Foreskin keratinocyte (primary cell): ENCODE measurements at places on chromosomes 6 and 20. TPM values are rescaled to one million over a fixed set of nuclear protein-coding genes. Genes with fewer than 3 reads are reported as not detected.
A peak's percentile ranks its signal among the peaks of the same experiment; 100 is the strongest.

Gene TRIM31
- total RNA-seq = 0.04 TPM in 1 of 2 replicates, not detected in the other

Gene EDN1
- 26.5 and 39.6 TPM in 2 replicates for total RNA-seq

Gene MAPK13
- 34.0 and 36.5 TPM in 2 replicates for total RNA-seq

Gene CALHM5
- 0.11 and 0.20 TPM in 2 replicates for total RNA-seq

Gene CYP39A1
- total RNA-seq = 1.3 and 2.1 TPM in 2 replicates

Gene MATN4
- 0.10 TPM in 1 of 2 replicates, not detected in the other for total RNA-seq

Gene UBE3D
- 5.3 TPM in 2 replicates for total RNA-seq

Gene ADAM33
- not detected in 2 replicates for total RNA-seq

Gene ZNF391
- total RNA-seq = 3.5 and 3.8 TPM in 2 replicates

GRCh38 chr6:158111987-158112386 is 56.1 kb downstream of the SERAC1 start:
- DNase-seq = no peak

DNA sequence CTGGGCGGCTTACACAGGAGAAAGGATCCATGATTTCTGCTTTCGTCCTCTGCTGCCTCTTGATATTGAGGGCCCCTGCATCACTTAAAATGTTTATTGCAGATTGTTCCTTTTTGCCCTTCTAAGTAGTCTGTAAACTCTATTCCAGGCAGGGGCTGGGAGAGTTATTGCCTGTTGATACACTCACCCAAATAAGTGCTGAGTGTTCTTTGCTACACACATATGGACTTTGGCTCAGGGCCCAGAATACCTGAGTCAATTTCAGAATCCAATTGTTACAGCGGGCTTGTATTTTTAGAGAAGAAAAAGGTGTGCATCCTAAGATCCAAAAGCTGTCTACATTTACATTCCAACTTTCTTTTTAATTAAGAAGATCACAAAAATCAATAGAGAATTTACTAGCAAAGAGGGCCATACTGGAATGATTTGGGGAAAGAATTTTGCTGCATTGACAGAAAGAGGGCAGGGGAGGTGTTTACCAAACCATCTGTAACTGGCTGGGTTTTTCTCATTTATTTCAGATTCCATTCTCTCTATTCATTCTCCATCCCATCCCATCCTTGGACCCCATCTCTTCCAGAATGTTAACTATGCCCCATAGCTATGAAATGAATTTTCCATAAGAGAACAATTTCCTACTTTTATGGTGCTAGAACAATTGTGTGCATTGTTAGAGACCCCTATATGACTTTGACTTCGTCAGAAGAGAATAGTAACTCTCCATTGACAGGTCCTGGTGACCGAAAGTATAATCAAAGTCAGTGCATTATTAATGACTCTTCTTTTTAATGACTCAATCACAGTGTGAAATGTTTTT is 959.9 kb upstream of the FLRT3 start:
- DNase-seq = peak; percentile 63

- DNase-seq = no peak
Measured at GRCh38 chr6:150201772-150202329, 59.0 kb downstream of the PPP1R14C start.

DNA sequence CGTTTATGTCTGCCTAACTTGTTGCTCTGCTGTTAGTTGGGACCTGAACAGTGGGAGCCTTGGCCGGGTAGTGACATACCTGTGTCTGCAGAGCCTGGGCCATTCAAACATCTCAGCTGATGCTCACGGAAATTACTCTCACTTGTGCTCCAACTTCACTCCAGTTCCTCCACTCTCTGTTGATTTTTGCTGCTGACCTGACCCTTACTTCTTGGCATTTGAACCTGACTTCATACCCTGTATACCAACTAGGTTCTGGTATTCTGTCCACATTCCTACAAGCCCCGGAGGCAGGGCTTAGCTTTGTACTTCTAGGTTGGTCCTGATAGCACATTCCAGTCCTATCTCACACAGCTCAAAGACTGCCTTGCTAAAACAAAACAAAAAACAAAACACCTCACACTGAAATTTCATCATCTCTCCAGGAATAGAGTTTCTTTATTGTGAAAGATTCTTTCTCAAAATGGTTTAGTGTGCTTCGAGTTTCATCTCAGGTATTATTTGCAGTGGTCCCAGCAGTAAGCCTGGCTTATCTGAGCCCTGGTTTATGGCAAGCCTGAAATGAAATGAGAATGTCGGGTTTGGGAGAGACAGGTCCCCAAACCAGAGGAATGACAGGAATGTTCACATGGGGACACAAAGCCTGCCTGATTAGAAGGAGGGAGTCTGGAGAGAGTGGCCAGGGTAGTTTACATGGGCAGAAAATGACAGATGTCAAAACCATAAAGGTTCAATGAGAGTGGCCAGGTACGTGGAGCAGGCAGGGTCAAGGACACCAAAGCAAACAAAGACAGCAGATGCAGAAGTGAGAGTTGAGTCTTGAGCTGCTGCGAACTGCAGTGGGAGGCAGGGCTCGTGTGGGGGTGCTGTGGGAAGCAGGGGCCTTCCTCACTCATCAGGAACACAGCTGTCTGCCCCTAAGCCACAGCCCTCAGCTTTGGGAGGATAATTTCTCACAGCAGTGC is 174.2 kb upstream of the HDAC2 start:
- no peak for DNase-seq

- DNase-seq = no peak
Measured at GRCh38 chr6:132751306-132751705, 6.4 kb downstream of the VNN2 start.

GRCh38 chr20:43969028-43969447 is 54.4 kb downstream of the TOX2 start:
- no peak for DNase-seq

GRCh38 chr6:43993881-43994523 is 133.2 kb downstream of the MRPL14 start:
- no peak for DNase-seq

GRCh38 chr6:152356662-152357061 is 280.5 kb downstream of the SYNE1 start:
- DNase-seq = no peak

DNA sequence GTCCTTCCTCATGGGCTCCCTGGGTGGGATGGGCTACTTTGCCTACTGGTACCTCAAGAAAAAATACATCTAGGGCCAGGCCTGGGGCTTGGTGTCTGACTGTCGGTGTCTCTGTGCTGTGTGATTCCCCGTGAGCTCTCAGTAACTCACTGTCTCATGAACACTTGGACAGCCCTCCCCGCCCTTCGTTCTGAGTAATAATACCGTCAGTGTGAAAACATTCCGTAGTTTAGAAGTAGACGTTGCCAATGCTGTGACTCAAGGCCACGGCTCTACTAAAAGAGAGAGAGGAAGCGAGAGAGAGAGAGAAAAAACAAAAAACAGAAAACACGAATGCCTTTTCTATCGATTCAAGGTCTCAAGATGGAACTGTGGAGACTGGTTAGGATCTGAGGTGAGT is 31.8 kb downstream of the FITM2 start:
- peak; percentile 29 for DNase-seq

- DNase-seq = peak; percentile 78
Measured at GRCh38 chr6:169263836-169264608, 10.4 kb upstream of the THBS2 start.

DNA sequence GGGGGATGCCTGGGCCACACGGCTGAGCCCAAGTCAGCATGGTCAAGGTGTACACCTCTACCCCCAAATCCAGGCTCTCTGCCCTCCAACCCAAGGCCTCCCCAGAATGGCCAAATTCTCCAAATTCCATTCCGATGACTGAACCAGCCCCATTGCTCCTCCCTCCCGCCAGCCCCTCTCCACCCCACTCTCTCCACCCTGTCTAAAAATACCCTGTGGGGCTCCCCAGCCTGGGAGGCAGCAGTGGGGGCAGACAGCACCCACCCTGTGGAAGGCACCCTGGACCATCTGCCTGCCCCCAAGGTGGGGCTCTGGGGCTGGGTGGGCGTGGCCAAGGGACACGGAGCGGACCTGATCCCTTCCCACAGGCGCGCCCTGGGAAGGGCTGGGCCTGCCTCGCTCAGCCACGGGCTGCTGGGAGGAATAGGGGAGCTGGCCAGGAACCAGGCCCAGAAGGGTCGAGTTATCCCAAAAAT is 11.4 kb downstream of the TEAD3 start:
- DNase-seq = peak; percentile 75

- no peak for DNase-seq
Measured at GRCh38 chr20:49543071-49543857, 24.7 kb downstream of the PTGIS start.

- DNase-seq = no peak
Measured at GRCh38 chr6:109610590-109610989, 80.4 kb downstream of the AK9 start.

DNA sequence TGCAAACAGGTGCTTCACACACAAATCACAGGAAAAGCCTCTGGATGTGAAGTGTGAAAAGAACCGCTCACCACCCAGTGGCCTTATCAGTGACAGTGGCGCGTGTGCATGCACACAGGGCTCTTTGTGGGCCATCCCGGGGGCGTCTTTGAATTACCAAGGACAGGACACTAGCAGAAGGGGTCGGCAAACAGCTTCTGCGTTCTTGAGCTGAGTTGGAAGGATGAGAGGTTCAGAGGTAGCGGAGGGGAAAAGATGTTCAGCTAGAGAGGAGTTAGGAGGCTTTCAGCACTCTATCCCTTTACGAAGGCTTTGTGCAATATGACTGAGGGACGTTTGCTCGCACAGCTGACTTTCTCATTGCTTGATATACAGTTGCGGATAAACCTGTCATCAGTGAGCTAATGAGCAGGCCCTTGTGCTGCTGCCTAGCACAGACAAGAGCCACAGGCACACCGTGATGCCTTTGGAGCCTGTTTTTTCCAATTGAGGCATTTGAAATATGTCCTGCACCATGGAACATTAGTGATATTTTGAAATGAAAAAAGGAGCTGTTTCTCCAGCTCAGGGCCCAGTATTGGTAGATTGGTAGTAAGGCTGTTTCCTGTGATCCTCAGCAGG is 83.1 kb downstream of the IYD start:
- DNase-seq = no peak

DNA sequence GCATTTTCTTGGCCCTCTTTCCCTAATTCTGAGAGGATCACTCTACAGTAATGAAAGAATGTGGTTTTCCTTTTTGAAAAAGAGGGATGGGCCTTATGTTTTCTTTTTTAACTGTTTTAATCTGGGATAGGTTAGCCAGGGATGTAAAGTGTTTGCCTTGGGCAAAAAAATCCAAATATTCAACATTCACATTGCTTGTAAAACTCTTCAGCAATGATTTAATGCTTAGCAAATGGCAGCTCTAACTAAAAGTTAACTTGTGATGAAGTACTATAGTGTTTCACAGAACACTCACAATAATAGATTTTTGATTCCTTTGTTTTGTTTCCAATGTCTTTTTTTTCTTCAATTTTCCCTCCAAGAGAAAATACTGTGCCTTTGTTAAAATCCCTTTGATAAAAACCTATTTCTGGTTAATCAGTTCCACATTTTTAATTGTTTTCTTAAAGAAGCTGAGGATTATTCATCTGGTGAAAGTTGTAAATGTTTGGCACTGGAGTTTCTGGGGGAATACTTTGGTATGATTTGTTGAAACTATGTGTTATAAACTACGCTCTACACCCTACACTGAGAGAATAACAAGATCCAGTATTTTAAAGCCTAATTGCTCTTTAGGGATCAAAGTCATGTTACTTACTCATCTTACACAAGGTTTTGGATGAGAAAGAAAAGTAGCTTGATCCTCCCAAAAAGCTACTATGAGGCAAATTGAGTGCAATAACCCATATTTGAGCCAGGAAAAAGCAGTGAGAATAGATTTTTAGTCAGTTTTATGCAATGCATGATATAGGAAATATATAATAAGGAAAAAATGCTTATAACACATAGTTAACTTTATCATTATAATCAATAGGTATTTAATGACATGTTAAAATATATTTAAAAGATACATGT is 335.8 kb downstream of the EPHA7 start:
- no peak for DNase-seq

DNA sequence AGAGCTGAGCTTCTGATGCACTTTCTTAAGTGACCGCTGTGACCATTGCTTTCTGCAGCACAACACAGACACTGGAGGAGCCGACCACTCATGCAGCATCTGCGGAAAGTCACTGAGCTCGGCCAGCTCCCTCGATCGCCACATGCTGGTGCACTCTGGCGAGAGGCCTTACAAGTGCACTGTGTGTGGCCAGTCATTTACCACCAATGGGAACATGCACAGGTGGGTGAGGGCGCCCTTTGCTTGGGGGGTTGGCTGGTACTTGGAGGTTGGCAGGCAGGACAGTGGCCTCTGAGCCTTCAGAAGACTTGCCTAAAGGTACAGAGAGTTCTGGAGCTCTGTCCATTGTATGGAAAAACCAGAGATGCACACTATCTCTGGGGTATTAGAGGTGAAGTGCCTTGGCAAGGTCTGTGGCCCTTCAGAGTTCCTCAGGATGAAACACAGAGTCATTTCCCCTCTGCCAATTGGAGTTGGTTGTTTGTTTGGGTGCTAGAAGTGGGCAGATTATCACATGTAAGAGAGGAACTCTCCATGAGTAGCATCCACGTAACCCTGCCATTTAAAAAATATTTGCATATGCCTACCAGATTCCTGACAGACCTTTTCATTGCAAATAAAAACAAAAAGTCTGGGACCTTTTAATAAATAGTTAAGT is 81.5 kb downstream of the RREB1 start:
- DNase-seq = no peak

- no peak for DNase-seq
Measured at GRCh38 chr6:107657755-107658461, 166.2 kb downstream of the SCML4 start.

DNA sequence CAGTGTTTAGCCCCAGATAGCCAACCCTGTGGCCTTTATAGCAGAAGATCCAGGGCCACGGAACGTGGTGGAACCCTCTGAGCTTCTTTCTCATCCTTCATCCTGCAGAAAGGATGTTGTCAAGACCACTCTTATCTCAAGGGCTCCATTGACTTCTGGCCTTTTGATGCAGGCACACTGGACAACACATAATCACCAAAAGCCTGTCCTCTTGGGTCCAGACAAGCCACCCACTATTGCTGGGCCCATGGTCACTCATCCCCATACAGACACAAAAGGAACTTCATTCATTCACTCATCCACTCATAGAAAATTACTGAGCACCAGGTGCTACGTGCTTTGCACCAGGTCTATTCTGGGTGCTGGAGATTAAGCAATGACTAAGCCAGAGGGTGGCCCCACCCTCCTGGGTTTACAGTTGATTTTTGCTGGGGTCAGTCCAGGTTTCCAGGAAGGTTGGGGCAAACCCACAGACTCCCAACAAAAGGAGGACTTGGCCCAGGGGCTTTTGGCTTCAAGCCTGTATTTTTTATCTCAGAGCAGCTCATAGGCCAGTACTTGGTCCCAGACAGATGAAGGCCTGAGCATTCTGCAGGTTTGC is 2.4 kb downstream of the CST8 start:
- DNase-seq = no peak

GRCh38 chr6:89797317-89797716 is 22.3 kb downstream of the MDN1 start:
- DNase-seq = no peak

- no peak for DNase-seq
Measured at GRCh38 chr6:156279261-156279969, 497.8 kb upstream of the ARID1B start.

GRCh38 chr20:39789411-39789810 is 827.3 kb downstream of the DHX35 start:
- no peak for DNase-seq
